ENCODE measurements at places on chromosomes 3 and 15.

GRCh38 chr3:19256313-19256712, 108.0 kb downstream of the KCNH8 start:
- no peaks in the 10 kb centered on the region for H3K36me3 ChIP-seq
- no peaks in the 10 kb centered on the region for H3K27me3 ChIP-seq
- no peak overlapping the region for H3K27ac ChIP-seq
- H3K4me1 ChIP-seq, result peaks cover 3% of the 10 kb centered on the region
- DNase-seq, result no peak
- no peak overlapping the region for H3K4me3 ChIP-seq

GRCh38 chr15:79310612-79310984, 314 bp upstream of the TMED3 start:
- H3K36me3 ChIP-seq, result peaks cover 32% of the 10 kb centered on the region
- peak overlapping the region; percentile 60 for H3K27ac ChIP-seq
- DNase-seq, result no peak
- H3K4me1 ChIP-seq, result peaks cover 59% of the 10 kb centered on the region
- peak overlapping the region; percentile 91 for H3K4me3 ChIP-seq
- H3K27me3 ChIP-seq, result peaks cover 16% of the 10 kb centered on the region

- H3K4me3 ChIP-seq, result no peak overlapping the region
- no peak for DNase-seq
- H3K4me1 ChIP-seq, result peaks cover 76% of the 10 kb centered on the region
- peaks cover 88% of the 10 kb centered on the region for H3K36me3 ChIP-seq
- H3K27ac ChIP-seq, result peak overlapping the region; percentile 81
- no peaks in the 10 kb centered on the region for H3K27me3 ChIP-seq
These were observed 8.8 kb downstream of the CCNL1 start for GRCh38 chr3:157151151-157151550.

DNA sequence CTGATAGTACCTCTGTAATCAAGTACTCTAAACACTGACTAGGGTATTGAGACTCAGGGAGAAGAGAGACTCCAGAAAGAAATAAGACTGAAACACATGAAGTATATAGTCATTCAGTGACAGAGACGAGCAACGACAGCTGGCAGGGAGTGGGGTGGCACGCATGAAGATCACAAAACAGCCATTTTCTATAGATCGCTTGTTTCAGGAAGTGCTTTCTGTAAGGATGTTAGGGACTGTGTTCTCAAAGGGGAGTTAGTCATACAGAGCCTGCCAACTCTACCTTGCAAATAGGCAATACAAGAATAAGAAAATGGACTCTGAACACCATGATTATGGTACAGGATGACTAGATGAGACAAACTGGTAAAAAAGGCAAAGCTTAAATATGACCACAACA, 139.5 kb downstream of the TBL1XR1 start:
- H3K36me3 ChIP-seq, result peaks cover 34% of the 10 kb centered on the region
- DNase-seq, result peak; percentile 25
- no peak overlapping the region for H3K4me3 ChIP-seq
- H3K27ac ChIP-seq, result no peak overlapping the region
- H3K4me1 ChIP-seq, result peaks cover 42% of the 10 kb centered on the region

- DNase-seq, result no peak
- H3K36me3 ChIP-seq, result no peaks in the 10 kb centered on the region
These were observed 173.4 kb downstream of the MYRIP start for GRCh38 chr3:39982665-39983357.

GRCh38 chr15:85692873-85693272, 101.9 kb downstream of the KLHL25 start:
- no peaks in the 10 kb centered on the region for H3K27me3 ChIP-seq
- H3K4me3 ChIP-seq, result peak overlapping the region; percentile 62
- no peak for DNase-seq
- peaks cover 72% of the 10 kb centered on the region for H3K4me1 ChIP-seq

- H3K4me3 ChIP-seq, result no peak overlapping the region
- H3K4me1 ChIP-seq, result no peaks in the 10 kb centered on the region
- no peaks in the 10 kb centered on the region for H3K27me3 ChIP-seq
- peaks cover 50% of the 10 kb centered on the region for H3K36me3 ChIP-seq
- H3K27ac ChIP-seq, result no peak overlapping the region
These were observed 19.1 kb downstream of the TSEN2 start for GRCh38 chr3:12503126-12503957.

GRCh38 chr3:60759439-60759838, 491.8 kb downstream of the FHIT start:
- DNase-seq, result no peak
- H3K27ac ChIP-seq, result peak overlapping the region; percentile 21
- H3K4me1 ChIP-seq, result no peaks in the 10 kb centered on the region
- no peaks in the 10 kb centered on the region for H3K36me3 ChIP-seq
- no peaks in the 10 kb centered on the region for H3K27me3 ChIP-seq

GRCh38 chr3:8981700-8982099, 18.4 kb upstream of the RAD18 start:
- H3K27ac ChIP-seq, result no peak overlapping the region
- peaks cover 21% of the 10 kb centered on the region for H3K27me3 ChIP-seq
- no peak for DNase-seq
- H3K4me3 ChIP-seq, result no peak overlapping the region

GRCh38 chr3:100463002-100463401, 29.4 kb upstream of the TMEM45A start:
- no peaks in the 10 kb centered on the region for H3K4me1 ChIP-seq
- DNase-seq, result no peak
- H3K27ac ChIP-seq, result no peak overlapping the region
- no peaks in the 10 kb centered on the region for H3K36me3 ChIP-seq
- no peak overlapping the region for H3K4me3 ChIP-seq

GRCh38 chr3:128321418-128321817, 145.3 kb downstream of the DNAJB8 start:
- no peaks in the 10 kb centered on the region for H3K27me3 ChIP-seq
- H3K27ac ChIP-seq, result no peak overlapping the region
- H3K4me1 ChIP-seq, result peaks cover 25% of the 10 kb centered on the region
- H3K4me3 ChIP-seq, result no peak overlapping the region
- no peak for DNase-seq

GRCh38 chr15:88046576-88047129, 209.9 kb downstream of the NTRK3 start:
- H3K36me3 ChIP-seq, result no peaks in the 10 kb centered on the region
- no peak overlapping the region for H3K4me3 ChIP-seq
- H3K27ac ChIP-seq, result no peak overlapping the region
- H3K27me3 ChIP-seq, result no peaks in the 10 kb centered on the region
- no peaks in the 10 kb centered on the region for H3K4me1 ChIP-seq
- DNase-seq, result no peak

DNA sequence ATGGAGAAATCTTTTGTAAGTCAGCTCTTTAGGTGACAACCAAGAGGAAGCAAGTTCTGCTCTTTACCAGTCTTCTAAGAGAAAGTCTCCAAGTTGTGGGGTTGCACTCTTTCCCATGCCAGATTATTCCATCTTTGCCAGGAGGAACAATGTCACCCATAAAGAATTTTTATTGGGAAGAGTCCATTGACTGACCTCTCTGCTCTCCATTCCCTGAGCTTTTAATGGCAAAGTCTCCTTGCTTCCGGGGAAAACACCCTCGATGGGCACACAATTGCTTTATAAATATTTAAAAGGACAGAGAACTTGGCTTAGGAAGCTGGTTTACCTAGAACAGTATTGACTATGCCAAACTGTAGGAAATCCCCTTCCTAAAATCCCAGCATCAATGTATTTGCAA, 19.9 kb upstream of the UBE2E1 start:
- H3K36me3 ChIP-seq, result no peaks in the 10 kb centered on the region
- no peak overlapping the region for H3K4me3 ChIP-seq
- H3K4me1 ChIP-seq, result no peaks in the 10 kb centered on the region
- H3K27ac ChIP-seq, result no peak overlapping the region
- no peak for DNase-seq

DNA sequence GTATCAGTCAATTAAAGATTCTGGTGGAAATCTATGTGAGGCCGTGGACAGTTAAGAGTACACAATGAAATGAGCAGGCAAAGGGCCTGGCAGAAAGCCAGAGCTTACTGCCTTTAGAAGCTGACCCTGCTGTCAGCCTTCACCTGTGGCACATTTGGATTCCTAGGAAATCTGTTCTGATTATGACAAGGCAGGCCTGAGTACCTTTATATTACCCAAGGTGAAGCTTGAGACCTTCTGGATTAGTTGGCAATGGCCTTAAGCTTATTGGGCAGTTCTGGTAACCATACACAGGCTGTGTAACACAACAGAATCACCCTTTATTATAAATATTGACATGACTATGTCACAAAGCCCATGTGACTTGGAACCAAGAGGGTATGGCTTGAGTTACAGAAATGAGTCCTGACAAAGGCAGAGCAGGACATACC, 43.2 kb downstream of the NBEAL2 start:
- H3K27me3 ChIP-seq, result no peaks in the 10 kb centered on the region
- peaks cover 20% of the 10 kb centered on the region for H3K36me3 ChIP-seq
- H3K4me3 ChIP-seq, result no peak overlapping the region
- peaks cover 67% of the 10 kb centered on the region for H3K4me1 ChIP-seq
- no peak overlapping the region for H3K27ac ChIP-seq

- H3K27me3 ChIP-seq, result peaks cover 29% of the 10 kb centered on the region
- H3K27ac ChIP-seq, result no peak overlapping the region
- no peak overlapping the region for H3K4me3 ChIP-seq
- no peak for DNase-seq
- peaks cover 10% of the 10 kb centered on the region for H3K4me1 ChIP-seq
These were observed 773.7 kb upstream of the NR2F2 start for GRCh38 chr15:95556866-95557225.

- H3K4me3 ChIP-seq, result no peak overlapping the region
- H3K27me3 ChIP-seq, result no peaks in the 10 kb centered on the region
- peaks cover 6% of the 10 kb centered on the region for H3K36me3 ChIP-seq
- H3K4me1 ChIP-seq, result peaks cover 14% of the 10 kb centered on the region
- no peak overlapping the region for H3K27ac ChIP-seq
These were observed 8.1 kb downstream of the GLYCTK start for GRCh38 chr3:52295671-52296208.

DNA sequence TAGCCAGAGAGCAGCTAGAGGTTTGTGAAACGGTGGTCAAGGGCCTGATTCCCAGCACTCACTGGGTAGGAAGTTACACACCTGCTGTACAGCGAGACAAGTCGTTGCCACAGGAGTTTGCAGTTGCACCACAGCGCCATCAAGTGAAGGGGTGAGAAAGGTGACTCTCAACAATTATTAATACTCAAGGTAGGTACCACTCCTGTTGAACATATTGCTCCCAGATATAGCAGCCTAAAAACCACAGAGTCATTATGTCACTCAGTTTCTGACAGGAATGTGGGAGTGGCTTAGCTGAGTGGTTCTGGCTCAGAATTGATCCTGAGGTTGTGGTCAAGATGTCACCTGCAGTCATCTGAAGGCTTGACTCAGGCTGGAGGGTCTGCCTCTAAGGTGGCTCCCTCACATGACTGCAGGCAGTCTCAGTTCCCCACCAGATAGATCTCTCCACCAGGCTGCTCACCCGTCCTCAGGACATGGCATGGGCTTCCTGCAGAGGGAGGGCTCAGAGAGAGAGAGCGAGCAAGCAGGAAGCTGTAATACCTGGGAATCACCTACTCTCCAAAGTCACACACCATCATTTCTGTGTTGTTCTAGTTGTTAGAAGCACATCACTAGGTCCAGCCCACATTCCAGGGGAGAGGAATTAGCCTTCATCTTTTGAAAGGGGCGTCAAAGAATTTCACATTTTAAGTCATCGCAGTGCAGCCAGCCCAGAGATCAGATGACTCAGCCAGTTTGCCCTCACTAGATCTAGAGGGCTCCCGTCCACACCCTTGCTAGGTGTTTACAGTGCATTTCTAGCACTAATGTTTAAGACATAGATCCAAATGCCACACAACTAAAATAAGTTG, 17.0 kb upstream of the ANO10 start:
- H3K4me1 ChIP-seq, result peaks cover 6% of the 10 kb centered on the region
- H3K4me3 ChIP-seq, result no peak overlapping the region
- H3K36me3 ChIP-seq, result no peaks in the 10 kb centered on the region
- peak; percentile 43 for DNase-seq
- H3K27me3 ChIP-seq, result peaks cover 6% of the 10 kb centered on the region

DNA sequence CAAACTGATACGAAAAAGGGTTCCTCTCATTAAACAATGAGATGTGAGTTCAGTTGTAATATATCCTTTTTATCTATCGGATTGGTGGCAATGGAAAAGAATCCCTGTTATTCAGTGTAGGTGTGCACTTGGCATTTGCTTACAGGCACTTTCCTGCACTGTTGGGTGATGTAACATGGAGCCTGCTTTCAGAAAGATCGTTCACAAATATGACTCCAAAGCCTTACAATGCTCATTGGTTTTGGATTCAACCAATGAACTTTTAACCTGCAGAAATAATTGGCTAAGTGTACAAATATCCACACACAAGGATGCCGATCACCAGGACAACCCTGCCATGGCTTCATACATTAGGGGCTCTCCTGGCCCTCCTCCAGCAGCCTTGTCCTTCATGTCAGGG, 191.4 kb upstream of the LRTM1 start:
- no peak overlapping the region for H3K4me3 ChIP-seq
- H3K4me1 ChIP-seq, result no peaks in the 10 kb centered on the region
- H3K27me3 ChIP-seq, result no peaks in the 10 kb centered on the region
- H3K36me3 ChIP-seq, result no peaks in the 10 kb centered on the region
- DNase-seq, result no peak
- H3K27ac ChIP-seq, result no peak overlapping the region

DNA sequence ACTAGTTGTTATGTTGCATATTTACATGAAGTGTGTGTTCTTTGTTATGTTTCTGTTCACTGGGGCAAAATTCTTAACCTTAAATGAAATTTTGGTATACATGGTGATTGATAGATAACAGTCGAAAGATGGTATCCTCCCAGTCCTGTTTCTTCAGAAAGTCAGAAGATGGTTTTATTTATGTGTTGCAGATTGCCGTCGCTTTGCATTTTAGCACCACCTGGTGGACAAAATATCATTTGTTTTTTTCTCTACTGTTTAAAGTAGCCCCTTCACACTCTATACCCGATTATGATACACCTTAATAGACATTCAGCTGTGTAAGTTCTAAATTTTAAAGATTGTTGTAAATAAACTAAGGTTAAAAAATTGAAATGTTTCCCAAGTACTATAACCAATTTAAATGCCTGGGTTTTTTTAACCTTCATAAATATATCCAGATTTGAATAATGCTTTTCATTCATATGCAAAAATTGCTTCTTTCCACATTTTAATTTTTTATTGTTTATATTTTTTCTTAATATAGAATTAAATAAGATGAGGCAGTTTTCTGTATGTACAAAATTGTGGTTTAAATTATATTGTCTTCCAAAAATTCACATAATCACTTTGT, 152.2 kb downstream of the ALCAM start:
- no peaks in the 10 kb centered on the region for H3K4me1 ChIP-seq
- no peak overlapping the region for H3K27ac ChIP-seq
- H3K4me3 ChIP-seq, result no peak overlapping the region

- peaks cover 30% of the 10 kb centered on the region for H3K4me1 ChIP-seq
- no peak overlapping the region for H3K27ac ChIP-seq
- no peak overlapping the region for H3K4me3 ChIP-seq
- peaks cover 2% of the 10 kb centered on the region for H3K27me3 ChIP-seq
- DNase-seq, result no peak
These were observed 51.6 kb upstream of the C15orf39 start for GRCh38 chr15:75149867-75150709.

- no peaks in the 10 kb centered on the region for H3K4me1 ChIP-seq
- peaks cover 15% of the 10 kb centered on the region for H3K27me3 ChIP-seq
- H3K36me3 ChIP-seq, result no peaks in the 10 kb centered on the region
- no peak overlapping the region for H3K4me3 ChIP-seq
- no peak overlapping the region for H3K27ac ChIP-seq
These were observed 25.1 kb downstream of the ETV5 start for GRCh38 chr3:186083746-186084145.
